ENCODE measurements at places on chromosomes 1 and 21. TPM values are rescaled to one million over a fixed set of nuclear protein-coding genes. Genes with fewer than 3 reads are reported as not detected.

The ADAMTS5 gene
- 0.34 TPM for total RNA-seq

The PLEKHG5 gene
- 50.9 TPM for total RNA-seq

The NFASC gene
- 0.17 TPM for total RNA-seq

The FCGR2B gene
- not detected for total RNA-seq

The CD46 gene
- 122 TPM for total RNA-seq

The CD5L gene
- total RNA-seq, result not detected

The CD1E gene
- not detected for total RNA-seq

The NPL gene
- 2.4 TPM for total RNA-seq

The HES2 gene
- 14.1 TPM for total RNA-seq

The KLF17 gene
- total RNA-seq, result not detected

Measured in dermis blood vessel endothelial cell (primary cell).